Hippocampal formation (tissue), 2 donors: ENCODE measurements at places on chromosomes 12 and 14.

DNA sequence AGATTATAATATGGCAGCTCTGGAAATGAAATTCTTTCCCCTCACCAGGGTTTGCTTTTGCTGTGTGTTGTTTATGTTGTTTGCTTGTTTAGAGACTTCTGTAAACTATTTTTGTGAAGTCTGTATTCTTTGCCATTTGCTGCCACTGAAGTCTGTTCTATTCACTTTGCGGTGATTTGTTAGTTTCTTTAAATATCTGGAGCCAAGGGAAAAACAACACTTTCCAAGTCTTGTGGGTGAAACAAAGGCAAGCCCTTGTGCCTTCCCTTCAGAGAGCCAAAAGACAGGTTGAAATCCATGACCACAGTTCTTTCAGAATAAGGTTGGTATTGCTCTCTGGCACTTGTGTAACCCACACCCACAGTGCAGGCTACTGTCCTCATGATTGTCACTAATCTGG lies 59.5 kb upstream of the RNU6-7 start:
- no peak for DNase-seq

DNA sequence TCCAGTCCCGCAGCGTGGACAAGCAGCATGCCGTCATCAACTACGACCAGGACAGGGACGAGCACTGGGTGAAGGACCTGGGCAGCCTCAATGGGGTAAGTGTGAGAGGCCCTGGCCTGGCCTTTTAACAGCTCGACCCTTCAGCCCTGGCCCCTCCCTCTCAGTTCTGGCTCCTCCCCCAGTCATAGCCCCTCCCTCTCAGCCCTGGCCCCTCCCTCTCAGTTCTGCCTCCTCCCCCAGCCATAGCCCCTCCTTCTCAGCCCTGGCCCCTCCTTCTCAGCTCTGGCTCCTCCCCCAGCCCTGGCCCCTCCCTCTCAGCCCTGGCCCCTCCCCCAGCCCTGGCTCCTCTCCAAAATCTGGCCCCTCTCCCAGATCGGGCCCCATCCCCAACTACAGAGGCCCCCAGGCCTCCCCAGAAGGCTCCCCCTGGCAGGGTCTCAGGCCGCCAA lies 11.2 kb downstream of the CEP170B start:
- DNase-seq: no peak

DNA sequence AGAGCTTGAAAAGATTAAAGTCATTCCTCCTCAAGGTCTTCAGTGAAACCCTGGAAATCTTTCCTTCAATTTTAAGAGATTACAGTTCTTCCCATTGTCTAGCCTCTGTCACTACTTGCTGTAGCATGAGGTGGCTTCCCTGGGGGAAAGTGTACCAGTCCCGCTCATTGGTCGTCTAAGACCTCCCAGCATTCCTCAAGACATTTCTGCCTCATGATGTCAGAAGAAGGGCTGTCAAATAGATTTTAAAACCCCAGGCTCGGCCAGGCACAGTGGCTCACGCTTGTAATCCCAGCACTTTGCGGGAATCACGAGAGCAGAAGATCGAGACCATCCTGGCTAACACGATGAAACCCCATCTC lies 46.7 kb downstream of the SMUG1 start:
- DNase-seq: no peak

DNA sequence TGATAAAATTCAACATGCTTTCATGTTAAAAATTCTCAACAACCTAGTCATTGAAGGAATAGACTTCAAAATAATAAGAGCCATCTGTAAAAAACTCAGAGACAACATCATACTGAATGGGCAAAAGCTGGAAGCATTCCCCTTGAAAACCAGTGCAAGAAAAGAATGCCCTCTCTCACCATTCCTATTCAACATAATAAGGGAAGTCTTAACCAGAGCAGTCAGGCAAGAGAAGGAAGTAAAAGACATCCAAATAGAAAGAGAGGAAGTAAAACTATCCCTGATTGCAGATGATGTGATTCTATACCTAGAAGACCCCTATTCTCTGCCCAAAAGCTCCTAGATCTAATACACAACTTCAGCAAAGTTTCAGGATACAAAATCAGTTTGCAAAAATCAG lies 52.9 kb downstream of the APOBEC1 start:
- no peak for DNase-seq

GRCh38 chr12:105740970-105741725 lies 397.6 kb downstream of the NUAK1 start:
- DNase-seq: peak; percentile 38

DNA sequence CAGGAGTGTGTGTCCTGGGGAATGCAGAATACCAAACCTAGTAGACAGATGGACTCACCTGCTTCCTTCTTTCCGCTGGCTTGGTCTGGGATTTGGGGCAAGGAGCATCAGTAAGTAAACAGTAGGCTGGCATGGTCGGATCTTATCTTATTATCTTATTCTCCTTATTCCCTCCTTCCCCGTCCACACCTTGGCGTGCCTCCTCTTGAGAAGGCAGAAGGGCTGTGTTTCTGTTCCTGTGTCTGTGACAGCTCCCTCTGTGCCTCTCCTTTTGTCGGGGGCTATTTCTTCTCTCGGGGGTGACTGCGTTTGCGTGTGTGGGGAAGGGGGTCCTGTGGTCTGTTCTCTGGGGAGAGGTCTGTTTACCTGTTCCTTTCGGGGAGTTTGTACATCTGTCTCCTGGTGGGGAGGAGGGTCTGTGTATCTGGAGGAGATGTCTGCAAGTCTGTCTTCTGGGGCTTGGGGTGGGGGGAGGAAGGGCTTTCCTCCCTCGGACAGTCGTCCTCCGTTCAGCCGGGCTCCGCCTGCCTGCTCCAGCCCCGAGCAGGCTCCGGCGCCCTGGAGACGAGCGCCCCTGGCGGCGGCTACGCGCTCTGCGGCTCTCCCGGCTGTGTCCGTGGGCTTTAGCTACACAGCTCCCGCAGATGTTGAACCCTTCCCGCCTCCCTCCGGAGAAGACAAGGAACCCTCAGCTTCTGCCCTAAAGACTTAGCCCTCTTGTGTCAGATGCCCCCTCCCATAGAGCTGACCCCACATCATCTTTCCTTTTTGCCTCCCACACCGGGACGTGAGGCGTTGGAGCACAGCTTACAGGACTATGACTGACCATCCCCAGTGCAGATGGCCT lies 4.4 kb downstream of the KRT86 start:
- peak; percentile 14 for DNase-seq

- no peak for DNase-seq
Observed at GRCh38 chr12:113786107-113786506, 180.0 kb downstream of the RBM19 start.

GRCh38 chr12:8685051-8685450 lies 12.7 kb upstream of the RIMKLB start:
- no peak for DNase-seq

GRCh38 chr12:110699591-110700445 lies 10.9 kb upstream of the HVCN1 start:
- no peak for DNase-seq

DNA sequence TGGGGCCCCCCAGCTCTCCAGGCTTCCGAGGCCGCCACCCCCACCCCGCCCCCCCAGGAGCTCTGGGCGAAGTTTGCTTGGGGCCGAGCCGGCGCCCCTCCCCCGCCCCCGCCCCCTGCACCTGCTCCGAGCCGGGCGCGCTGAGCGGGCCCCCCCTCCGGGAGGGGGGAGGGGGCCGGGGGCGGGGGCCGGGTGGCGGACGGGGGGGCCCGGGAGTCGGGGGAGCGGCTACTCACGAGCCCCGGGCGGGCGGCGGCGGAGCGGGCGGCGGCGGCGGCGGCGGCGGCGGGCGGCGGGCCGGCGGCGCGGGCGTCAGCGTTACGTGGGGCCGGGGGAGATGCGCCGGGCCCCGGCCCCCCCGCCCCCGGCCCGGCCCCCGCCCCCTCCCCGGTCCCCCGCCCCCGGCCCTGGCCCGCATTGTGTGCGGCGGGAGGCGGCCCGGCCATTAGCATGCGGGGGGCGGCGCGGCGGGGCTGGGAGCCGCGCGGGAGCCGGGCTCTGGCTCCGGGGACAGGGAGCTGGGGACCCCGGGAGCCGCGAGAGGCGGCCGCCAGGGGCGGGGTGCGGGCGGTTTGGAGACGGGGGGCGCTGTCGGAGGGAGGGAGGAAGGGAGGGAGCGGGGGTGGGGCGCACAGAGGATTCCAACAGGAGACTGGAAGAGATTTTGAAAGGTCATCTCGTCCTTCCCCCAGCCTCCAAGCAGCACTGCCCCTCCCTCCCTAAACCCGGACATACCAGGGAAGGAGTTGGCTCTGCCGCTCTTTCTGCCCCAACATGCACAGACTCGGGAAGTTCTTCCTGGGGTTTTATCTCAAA lies at the start of gene ZNF219:
Gene ZNF219 (minus strand): TSS at position 580 of the 816 bp plus-strand sequence. CDS start 5,064 bp downstream, outside the sequence.
- peak; percentile 40 for DNase-seq

- DNase-seq: no peak
Observed at GRCh38 chr12:42819846-42820245, 230.3 kb upstream of the PRICKLE1 start.

- no peak for DNase-seq
Observed at GRCh38 chr12:41943671-41944070, 201.0 kb downstream of the GXYLT1 start.

- DNase-seq: peak; percentile 82
Observed at GRCh38 chr12:10364815-10365622, 24.8 kb downstream of the KLRK1 start.

DNA sequence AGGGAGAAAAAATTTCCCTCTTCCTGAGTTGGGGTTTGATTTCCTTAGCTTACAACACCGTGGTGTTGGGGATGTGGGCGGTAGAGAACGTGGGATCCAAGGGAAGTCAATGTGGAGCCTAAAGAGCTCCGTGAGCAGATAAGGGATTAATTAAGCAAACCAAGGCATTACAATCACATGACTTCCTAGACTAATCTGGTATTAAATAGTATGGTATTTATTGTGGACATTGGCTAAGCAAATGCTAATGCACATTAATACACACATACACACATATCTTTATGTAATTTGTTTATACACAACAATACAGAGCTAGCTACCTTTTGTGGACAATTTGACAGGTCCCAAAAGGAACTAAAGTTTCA lies 791 bp upstream of the RNF41 start:
- DNase-seq: no peak

GRCh38 chr14:105053996-105054395 lies 11.2 kb downstream of the GPR132 start:
- no peak for DNase-seq

DNA sequence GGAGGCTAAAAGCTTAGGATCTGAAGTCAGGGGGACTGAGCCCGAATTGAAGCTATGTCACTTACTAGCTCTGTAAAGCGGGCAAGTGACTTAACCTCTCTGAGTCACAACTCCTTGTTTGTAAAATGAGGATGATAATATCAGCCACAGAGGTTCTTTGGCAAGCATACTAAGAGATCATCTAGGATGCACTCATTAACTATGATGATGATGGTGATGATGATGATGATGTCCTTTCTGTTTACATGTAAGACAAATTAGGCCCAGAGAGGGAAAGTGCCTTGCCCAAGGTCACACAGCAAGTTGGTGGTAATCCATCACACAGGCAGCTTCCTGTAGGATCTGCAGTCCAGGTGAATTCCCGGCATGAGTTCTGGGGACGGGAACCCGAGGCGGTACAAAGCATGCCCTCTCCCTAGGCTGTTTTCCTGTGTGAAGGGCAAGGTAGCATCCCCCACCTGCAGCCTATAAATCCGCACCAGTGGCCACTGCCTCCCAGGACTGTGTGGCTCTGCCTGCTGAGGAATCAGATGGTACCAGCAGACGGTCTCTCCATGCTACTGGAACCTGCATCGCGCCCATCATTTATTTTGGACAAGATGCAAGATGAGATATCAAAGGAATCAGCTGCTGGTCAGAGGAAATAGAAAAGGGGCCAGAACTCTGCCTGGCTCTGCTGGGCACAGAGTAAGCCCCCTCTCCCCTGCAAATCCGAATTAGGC lies 55.2 kb downstream of the MAP1LC3B2 start:
- no peak for DNase-seq

- no peak for DNase-seq
Observed at GRCh38 chr12:10968765-10969456, 17.8 kb downstream of the TAS2R50 start.

- DNase-seq: no peak
Observed at GRCh38 chr12:4190366-4191063, 83.0 kb upstream of the CCND2 start.

DNA sequence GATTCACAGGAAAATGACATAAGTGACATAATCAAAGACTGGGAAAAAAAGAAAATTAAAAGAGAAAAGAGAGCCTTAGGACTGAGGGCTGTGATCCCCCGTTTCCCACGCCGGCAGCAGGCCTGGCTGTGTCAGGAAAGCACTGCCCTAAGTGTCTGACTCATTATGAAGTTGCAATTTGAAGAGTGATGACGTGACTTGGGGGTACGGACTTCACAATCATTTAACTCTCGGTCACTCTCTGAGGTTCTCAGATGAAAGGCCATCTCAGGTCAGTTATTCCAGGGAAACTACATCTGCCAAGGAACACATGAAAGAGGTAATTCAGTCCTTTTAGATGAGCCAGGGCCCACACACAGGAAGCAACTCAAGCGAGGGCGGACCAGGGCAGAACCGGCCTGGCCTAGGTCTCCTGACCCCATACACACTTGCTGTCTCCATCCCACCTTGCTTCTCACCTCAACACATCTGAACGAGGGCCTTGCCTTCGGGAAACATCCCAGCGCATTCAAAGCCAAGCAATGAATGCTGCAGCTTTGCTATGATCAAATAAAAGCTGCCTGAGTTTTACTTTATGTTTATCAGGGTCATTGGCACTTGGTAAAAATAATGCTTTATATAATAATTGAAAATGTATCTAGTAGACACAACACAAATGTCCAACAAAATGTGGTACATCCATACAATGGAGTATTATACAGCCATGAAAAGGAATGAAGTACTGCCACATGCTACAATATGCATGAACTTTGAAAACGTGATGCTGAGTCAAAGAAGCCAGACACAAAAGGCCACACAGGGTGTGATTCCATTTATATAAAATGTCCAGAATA lies 2.7 kb downstream of the SSH1 start:
- DNase-seq: no peak

DNA sequence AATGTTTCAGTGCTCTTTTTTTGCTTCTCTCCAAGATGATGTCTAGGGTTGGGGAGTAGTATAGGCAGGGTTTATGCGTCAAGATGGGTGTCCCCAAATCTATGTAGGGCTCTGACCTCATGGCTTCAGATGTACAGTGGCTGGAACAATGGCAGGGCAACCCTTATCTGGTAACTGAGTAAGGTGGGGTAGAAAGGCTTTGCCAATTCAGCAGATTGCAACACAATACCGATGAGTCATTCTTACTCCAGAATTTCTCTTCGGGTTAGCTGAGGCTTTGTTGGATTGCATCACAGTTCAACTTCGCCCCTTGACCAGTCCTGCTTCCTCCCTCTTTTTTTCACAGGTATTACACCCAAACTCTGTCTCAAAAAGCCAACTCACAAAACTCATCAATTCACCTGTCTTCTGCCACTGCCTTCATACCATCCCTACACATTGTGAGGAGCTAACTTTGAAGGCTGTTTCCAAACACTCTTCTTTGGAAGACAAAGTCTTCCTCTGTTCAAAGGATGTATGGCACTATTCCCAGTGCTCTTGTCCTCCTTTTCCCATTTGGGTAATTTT lies 190.2 kb upstream of the CNOT2 start:
- DNase-seq: no peak
